RCC 7860 (cell line): ENCODE measurements at places on chromosomes 13 and 19.

GRCh38 chr13:90197722-90198121 lies 1149.8 kb upstream of the MIR17HG start:
- no peak for DNase-seq

DNA sequence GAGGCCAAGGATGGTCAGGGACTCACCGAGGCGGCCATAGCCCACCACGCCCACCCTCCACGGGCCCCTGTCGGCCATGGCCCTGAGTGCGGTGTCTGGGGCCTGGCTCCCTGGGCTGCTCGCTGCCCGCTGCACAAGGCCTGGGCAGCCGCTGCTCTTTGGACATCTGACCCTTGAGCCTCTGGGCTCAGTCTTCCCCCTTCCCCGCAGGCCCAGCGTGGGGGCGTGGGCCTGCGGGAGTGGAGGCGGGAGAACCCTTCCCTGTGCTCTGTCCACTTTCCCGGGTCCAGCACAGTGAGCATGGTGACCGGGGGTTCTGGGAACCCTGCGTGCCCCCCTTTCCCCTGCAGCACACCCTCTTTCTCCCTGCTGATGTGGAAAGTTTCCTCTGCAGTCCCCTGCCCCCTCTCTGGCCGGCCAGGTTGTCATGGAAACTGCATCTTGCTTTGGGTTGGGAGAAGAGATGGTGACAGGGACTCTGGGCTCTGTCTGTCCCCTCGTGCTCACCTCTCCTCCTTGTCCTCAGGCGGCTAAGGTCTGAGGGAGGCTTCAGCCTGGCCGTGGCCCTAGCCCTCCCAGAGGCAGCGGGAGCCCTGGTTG lies at the start of gene ASPDH:
Gene ASPDH (minus strand): TSS at position 168 of the 600 bp plus-strand sequence. CDS start 90 bp downstream, at position 78.
- DNase-seq = no peak

DNA sequence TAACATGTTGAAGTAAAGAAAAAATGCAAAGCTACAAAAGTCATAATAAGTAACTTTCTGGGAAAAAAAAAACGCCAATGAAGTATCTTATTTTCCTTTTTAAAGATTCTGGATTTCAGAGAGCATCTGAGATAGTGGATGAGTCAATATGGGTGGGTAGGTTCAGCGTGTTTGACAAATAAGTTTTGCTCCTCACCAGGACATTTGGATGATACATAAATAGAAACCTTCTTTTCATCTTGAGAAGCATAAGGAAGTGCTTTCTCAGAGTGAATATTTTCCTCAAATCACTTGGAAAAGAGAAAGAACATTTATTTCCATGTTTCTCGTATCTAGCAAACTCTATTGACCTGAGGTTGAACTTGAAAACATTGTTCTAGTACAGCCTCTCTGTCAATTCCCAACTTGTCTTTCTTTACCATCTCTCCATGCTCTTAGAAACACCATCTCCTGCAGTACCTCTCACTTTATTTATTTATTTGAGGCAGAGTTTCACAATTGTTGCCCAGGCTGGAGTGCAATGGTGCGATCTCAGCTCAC lies 463.2 kb downstream of the KLF5 start:
- DNase-seq = no peak

GRCh38 chr19:6250024-6250615 lies 29.7 kb downstream of the MLLT1 start:
- DNase-seq = no peak

GRCh38 chr13:32316028-32316339 lies 676 bp downstream of the BRCA2 start:
- DNase-seq = no peak

DNA sequence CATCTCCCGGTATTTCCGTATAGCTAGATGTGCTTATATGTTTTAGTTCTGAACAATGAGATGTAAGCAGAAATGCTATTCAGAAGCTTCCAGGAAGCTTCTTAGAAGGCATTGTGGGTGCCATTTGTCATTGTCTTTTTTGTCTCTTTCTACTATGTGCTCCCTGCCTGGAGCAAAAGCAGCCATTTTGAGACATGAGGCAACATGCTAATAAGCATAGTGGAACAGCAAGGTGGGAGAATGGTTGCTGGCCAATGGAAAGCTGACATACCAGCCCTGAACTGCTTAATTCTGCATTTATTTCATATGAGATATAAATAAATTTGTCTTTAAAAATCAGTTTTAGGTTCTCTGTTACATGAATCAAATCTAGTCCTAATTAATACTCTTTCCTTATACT lies 299.7 kb downstream of the LMO7 start:
- no peak for DNase-seq

GRCh38 chr13:58991826-58992477 lies 1171.8 kb downstream of the DIAPH3 start:
- DNase-seq = no peak

GRCh38 chr13:23621316-23621645 lies 51.1 kb downstream of the TNFRSF19 start:
- DNase-seq = peak; percentile 99

GRCh38 chr13:77038907-77039480 lies 12.0 kb upstream of the FBXL3 start:
- no peak for DNase-seq

- DNase-seq = peak; percentile 9
Observed at GRCh38 chr13:31485183-31485582, 254.1 kb upstream of the RXFP2 start.

- DNase-seq = no peak
Observed at GRCh38 chr19:48634036-48634342, 3.2 kb downstream of the DBP start.

GRCh38 chr13:33261387-33262061 lies 24.0 kb downstream of the STARD13 start:
- no peak for DNase-seq

DNA sequence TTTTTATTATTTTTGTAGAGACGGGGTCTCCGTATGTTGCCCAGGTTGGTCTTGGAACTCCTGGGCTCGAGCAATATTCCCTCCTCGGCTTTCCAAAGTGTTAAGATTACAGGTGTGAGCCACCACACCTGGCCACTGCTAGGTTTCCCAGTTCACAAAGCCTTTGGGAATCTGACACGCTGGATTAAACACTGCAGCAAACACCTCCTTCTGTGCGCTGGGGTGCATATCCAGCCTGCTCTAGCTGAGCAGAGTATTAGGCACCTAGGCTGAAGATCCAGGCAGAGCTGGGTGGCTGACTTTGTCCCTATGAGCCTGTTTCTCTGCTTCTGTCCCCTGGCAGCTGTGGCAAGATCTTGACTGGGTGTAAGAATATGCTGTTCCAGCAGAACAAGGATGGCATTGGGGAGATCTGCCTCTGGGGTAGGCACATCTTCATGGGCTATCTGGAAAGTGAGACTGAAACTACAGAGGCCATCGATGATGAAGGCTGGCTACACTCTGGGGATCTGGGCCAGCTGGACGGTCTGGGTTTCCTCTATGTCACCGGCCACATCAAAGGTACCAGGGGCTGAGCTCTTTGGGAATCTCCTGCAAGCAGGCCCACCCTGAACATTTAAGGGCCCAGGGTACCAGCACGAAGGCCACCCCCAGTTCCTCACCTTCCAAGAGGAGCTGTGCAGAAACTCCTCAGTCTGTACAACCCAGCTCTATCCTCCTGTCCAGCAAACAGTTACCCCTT lies 49.8 kb downstream of the ACSBG2 start:
- no peak for DNase-seq

DNA sequence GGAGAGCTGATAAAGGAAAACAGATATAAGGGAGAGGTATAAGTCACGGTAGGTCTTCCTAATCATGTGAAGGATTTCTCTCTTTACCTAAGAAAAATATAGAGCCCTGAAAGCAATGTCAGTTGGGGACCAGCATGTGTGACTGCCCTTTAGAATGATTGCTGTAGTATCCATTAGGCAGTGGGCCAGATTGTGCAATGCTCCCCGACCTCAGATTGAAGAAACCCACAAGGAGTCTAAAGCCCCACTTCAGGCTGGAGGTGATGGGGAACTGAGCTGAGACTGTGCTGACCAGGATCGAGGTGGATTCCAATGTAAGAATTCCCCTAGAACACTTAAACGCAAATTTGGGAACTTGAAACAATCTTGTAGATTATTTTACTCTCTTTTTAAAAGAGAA lies 614.4 kb downstream of the LIG4 start:
- no peak for DNase-seq

GRCh38 chr19:18340190-18340989 lies at the start of gene PGPEP1:
Gene PGPEP1, plus strand, starts transcription at chr19:18340598. Its CDS starts 84 bp downstream, at chr19:18340682.
- no peak for DNase-seq

DNA sequence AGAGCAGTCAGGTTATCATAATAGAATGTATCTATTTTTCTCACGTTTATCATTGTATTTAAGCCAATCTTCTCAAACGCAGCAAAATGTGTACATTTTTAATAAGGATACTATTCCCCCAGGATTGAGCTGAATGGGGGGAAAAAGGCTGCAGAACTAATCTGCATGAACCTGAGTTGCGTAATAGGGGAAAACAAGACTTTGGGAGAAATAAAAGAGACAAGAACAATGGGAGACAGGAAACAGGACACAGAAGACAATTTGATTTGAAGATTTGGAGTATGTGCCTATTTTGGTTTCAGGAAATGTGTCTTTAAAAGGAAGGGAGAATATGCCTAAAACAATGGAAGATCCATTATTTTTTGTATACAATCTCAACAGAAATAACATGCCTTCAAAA lies 844.5 kb downstream of the DIAPH3 start:
- no peak for DNase-seq
